ENCODE measurements at places on chromosomes 7 and 10. TPM values are rescaled to one million over a fixed set of nuclear protein-coding genes. Genes with fewer than 3 reads are reported as not detected.

DNA sequence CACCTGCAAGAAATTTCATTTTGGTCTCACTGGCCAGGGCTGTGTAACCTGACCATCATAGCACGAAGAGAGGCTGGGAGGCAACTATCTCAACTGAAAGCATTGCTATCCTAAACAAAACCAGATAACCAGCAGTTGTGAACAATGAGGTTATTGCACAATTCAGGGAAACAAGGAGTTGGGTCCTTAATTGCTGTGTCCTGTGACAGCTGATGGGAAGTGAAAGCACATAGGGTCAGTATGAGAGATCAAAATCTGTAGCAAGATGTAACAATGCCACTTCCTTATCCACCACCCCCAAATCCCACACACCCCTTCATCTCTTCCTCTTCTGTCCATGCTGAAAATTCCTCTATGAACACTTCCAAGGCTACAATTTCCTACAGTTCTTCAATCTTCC lies 80.2 kb downstream of the HTR7 start:
- DNase-seq, result no peak

DNA sequence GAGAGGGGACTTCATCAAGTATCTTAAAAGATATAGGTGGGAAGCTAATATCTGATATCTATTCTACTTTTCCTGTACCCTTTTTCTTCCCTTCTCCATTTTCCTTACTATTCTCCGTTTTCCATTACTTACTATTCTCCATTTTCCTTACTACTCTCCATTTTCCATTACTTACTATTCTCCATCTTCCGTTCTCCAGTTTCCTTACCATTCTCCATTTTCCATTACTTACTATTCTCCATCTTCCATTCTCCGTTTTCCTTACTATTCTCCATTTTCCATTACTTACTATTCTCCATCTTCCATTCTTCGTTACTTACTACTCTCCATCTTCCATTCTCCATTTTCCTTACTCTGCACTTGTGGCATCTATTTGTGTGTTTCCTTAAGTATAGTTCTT lies 39.3 kb downstream of the STEAP4 start:
- DNase-seq, result no peak

- DNase-seq, result no peak
Observed at GRCh38 chr7:28005075-28005846, 175.3 kb downstream of the JAZF1 start.

DNA sequence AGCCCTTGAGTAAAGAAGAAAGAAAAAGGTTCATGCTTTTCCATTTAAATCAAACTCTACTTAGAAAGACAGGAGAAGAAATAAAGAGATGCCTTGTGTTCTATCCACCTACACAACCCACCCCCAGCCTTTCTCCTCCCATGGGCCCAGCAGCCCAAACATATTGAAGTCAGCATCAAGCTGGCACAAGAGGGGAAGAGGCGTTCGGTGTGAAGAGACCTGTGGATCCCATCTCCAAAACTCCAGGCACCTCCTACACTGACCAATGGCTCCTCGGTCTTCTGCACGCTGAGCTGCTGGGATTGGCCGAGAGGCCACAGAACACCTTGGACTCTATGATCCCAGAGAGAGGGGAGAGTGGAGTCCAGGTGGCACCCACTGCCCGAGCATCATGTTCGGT lies 66.0 kb upstream of the CELF2 start:
- DNase-seq, result no peak

DNA sequence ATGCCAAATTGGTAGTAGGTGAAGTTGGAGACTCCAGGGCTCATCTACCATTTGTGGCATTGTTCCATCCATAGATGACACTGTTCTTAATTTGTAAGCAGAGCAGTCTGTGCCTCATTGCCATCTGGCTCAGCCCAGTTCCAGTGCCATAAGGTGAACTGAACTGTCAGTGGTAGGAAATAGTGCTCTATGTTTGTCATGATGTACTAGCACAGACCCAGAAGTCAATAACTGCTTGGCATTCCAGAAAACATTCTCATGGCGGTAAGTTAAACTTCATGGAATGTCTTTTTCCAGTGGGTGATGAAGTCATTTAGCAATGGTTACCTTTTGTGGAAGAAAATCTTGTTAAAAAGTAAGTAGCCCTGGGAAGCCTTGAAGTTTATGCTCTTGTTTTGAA lies 302.7 kb downstream of the SUGCT start:
- no peak for DNase-seq

DNA sequence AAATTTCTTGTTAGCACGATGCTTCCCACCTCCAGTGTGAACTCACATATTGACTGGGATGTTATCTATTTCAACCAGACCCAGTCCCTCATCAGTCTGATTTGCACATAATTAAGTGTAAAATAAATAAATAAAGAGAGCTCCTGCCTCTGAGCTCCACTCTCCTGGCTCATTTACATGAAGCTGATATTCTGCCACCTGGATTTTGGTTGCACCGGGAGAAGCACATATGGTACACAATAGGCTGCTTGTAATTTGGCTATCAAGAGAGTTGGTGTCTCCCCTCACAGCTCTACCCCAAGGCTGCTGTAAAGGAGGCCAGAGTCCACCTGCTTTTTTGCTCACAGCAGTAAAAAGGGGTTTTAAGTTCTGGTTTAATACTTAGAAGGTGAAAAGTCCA lies 610.5 kb downstream of the KCNMA1 start:
- DNase-seq, result no peak

DNA sequence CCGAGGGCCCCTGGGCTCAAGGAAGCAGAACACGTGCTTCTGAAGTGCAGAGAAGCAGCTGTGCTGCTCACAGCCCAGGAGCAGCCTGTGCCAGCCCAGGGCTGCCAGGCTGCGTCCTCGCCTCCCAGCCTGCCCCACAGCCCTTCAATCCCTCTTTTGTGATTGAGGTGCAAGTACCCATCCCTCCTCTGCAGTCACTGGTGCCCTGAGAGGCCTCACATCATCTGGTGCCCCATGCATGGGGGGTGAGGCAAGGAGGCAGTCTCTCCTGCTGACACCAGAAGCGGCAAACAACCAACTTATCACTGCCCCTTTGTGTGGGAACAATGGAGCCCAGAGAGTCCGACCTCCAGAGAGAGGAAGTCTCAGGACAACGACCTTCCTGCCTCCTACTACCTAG lies 49.8 kb upstream of the FGFR2 start:
- no peak for DNase-seq

DNA sequence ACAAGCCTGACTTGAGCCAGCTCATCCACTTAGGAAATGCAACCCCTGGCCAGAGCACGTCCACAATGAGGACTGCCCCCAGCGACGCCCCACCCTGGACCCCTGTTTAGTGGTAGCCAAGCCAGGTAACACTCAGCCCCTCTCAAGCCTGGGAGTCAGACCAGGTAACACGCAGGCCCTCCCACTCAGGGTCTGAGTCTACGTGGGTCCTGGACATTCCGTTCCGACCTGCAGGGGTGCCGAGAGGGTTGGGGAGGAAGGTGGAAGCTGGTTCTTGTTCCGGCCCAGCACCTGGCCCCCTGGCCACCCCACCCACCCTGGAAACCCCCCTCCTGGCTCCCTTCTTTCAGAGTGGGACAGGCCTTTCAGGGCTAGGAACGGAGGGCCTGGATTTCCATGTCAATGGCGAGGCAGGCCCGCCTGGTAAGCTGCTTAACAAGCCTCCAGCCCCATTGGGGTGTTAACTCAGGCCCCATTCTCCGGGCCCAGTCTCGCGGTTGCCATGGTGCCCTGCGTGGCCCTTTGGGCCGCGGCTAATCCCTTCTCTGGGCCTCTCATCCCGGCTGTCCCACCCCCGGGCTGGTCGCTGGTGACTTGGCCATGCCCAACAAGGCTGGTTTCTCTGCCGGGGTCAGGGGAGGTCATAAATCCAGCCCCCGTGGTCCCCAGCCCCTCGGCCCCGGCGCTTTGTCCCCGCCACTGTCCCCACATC lies 19.7 kb upstream of the LFNG start:
- DNase-seq, result no peak

GRCh38 chr7:42886129-42886528 lies 25.7 kb downstream of the C7orf25 start:
- DNase-seq, result no peak

DNA sequence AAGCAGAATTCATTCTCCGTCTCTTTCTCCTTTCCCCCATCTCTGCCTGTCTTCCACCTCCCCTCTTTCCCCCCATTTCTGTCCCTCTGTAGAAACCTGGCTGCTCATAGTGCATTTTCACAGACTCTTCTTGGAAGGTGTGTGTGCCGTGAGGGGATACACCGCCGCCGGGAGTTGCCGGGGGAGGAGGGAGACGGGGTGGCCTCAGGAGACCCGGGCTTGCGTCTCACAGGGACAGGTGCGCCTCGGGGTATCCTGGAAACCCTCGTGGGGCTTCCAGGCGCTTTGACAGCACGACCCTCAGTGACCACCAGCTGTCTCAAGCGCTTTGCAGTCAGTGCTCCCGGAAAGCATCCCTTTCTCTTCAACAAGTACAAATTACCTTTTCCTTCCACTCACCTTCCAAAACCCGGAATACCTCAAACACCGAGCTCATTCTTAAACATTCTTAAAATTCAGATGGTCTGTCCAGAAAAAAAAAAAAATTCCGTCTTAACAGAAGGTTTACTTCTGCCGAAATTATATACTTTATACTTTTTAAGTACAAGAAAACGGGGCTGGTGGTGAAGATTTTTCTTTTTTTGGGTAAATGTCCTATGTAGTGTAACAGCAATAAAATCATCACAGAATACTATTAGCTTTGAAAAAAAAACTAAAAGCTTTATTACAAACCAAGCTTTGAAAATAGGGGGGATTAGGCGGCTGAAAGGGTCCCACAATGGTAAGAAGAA lies 8.2 kb downstream of the EMX2 start:
- DNase-seq, result no peak

- DNase-seq, result no peak
Observed at GRCh38 chr10:101974091-101974971, 81.6 kb downstream of the ARMH3 start.

- no peak for DNase-seq
Observed at GRCh38 chr7:6359734-6360133, 87.3 kb upstream of the CYTH3 start.

- DNase-seq, result no peak
Observed at GRCh38 chr10:130631142-130632096, 495.2 kb downstream of the GLRX3 start.

GRCh38 chr10:114100848-114101741 lies 57.4 kb downstream of the ADRB1 start:
- peak; percentile 34 for DNase-seq

- no peak for DNase-seq
Observed at GRCh38 chr10:95031656-95032055, 37.6 kb downstream of the CYP2C8 start.

GRCh38 chr10:101671453-101671852 lies 23.5 kb downstream of the FBXW4 start:
- no peak for DNase-seq

- no peak for DNase-seq
Observed at GRCh38 chr10:131748831-131749766, 151.7 kb upstream of the PPP2R2D start.

DNA sequence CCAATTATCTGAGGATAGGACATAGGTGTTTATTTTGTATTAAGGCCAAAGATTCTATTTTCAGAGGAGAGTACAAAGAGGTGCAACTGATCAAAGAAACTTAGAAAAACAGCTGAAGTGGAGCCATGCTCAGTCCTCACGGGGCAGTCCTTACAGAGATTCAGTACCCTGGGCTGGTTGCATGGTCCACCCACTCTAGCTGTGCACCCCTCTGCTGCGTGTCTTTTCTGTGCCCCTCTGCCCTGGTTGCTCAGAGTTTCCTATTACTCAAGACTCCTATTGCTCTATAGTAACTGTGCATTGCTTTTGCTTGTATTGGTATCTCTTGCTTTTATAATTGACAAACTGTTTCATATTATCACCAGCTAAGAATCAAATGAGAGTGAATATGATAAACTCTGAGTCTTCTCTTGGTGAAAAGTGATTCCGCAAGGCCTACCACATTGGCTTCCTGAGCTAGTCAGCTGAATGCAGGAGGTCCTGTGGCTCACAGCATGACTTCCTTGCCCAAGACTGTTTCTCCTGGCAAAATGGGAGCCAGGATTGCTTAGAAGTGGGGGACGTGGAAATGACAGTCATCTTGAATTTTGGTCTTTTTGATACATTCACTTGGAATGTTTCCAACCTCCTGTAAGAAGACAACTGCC lies 137.0 kb downstream of the GLCCI1 start:
- no peak for DNase-seq

DNA sequence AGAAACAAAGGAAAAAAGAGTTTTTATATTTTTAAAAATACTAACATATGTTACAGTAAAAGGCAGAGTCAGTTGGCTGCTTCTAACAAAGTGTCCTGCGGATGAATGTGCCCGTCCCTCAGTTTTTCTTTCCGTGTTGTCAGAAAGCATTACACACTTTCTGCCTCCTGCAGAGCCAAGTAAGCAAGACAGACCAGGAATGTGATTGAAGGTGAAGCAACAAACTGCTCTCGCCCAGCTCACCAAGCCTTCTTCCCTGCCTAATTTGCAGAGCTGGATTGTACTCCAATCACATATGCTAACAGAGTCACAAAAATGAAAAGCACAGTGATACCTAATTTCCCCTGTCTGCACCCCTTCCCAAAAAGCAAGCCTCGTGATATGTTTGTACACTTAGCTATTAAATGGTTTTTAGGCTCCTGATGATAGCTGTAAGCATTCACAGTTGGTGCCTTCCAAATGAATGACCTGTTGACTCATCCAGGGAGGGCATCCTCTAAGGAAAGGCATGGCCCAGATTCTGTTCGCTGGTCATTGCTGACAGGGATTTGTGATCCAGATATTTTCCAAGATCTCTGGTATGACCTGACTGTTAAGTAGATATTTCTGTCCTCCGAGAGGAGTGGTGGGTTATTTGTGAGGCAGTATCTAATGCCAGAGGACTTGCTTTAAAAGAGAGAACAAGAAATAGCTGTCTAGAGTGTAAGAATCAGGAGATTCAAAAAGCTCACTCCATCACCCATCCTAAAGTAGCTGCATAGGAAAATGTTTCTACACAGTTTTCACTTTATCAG lies 187.3 kb upstream of the PLXDC2 start:
- no peak for DNase-seq

DNA sequence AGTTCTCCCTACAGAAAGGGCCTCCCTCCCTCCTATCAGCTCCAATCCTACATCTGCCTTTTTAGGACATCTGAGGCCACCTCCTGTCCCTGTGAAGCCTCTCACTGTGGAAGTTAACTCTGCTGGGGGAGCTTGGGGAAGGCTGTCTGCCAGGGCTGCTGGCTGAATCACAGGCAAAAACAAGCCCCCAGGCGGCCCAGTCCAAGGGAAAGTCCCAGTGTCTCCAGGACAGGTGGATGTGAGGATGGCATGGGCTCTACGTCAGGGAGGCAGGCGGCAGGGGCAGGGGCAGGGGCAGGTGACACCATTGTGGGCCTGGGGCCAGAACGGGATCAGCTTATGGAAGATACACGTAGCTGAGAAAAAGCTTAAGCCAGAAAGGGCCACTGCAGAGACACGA lies 240.2 kb downstream of the MAD1L1 start:
- DNase-seq, result no peak

CFAP69 gene
- 8.4 TPM for total RNA-seq

PON1 gene
- total RNA-seq, result 0.51 TPM

PKD1L1 gene
- total RNA-seq, result 0.48 TPM

ZNF282 gene
- 18.4 TPM for total RNA-seq

SPDYE16 gene
- total RNA-seq, result 0.11 TPM

ANK3 gene
- total RNA-seq, result 28.3 TPM

LRRC4 gene
- 4.5 TPM for total RNA-seq

NRF1 gene
- total RNA-seq, result 26.0 TPM

DUS4L gene
- total RNA-seq, result 6.5 TPM

KAZALD1 gene
- total RNA-seq, result 1.4 TPM

IL6 gene
- total RNA-seq, result 5.6 TPM

PLAC9 gene
- total RNA-seq, result 3.1 TPM

NKX2-3 gene
- not detected for total RNA-seq

Measured in ovary (tissue), 10 donors.